Mesangial cell (primary cell): ENCODE measurements at places on chromosomes 12 and 14. TPM values are rescaled to one million over a fixed set of nuclear protein-coding genes. Genes with fewer than 3 reads are reported as not detected.

ACSM4 gene
- not detected in 2 replicates for total RNA-seq

SERPINA5 gene
- total RNA-seq: 0.33 and 0.63 TPM in 2 replicates

LMNTD1 gene
- not detected in 2 replicates for total RNA-seq

CCDC196 gene
- total RNA-seq: not detected in 2 replicates

FOXN4 gene
- not detected in 2 replicates for total RNA-seq

NTF3 gene
- total RNA-seq: 0.16 and 0.25 TPM in 2 replicates

GDF3 gene
- total RNA-seq: not detected in 2 replicates

KRT82 gene
- not detected in 2 replicates for total RNA-seq
